Vagina (tissue), 2 donors: ENCODE measurements at places on chromosomes 16 and 17.

DNA sequence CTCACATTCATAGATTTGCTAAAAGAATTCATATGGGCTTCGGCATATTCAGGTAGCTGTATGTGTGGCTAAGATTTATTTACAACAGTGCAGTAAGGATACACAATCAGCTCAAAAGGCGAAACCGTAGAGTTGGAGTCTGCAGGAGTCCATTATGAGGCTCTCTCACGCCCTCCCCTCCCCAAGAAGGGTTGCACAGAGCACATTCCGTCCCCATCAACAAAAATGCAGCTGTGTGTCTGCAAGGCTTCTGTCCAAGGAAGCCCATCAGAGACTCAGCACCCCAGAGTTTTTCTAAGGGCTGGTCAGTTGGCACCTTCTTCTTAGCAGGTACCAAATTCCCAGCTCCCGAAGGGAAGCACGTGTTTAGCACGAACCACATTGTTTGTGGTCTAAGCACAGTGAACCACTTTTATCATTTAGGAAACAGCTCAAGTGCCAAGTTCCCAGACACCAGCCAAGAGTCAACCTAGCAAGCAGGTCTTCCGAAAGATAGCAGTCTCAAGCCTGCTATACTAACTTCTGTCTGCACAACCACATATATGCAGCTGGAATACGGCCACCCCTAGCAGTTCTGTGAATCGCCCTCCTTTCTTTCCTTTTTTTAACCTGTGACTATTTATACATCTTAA lies 28.5 kb upstream of the MEAK7 start:
- DNase-seq = no peak

GRCh38 chr16:46743232-46743719 lies 4.9 kb downstream of the MYLK3 start:
- no peak for DNase-seq

DNA sequence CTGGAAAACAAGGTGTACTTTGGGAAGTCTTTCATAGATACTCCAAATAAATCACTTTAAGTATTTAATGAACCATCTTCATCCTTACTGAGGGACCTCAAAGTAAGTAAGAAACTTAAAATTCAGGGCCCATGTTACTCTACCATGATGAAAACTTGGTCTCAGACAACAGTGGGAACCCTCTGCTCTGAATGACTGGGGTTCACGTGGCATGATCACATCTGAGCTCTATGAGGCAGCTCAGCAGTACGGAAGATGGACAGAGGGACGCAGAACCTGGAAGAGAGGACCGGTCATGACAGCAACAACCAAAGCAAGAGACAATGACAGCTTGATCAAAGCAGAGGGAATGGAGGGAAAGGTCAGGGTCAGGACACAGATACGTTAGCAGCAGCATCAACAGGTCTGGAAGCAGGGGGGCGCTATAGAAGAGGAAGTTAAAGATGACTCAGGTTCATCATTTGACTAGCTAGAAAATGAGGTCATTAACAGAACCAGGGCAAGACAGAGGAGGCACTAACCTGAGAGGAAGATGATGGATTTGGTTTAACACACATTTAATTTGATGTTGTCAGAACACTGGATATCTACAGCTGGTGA lies 9.5 kb downstream of the XPO6 start:
- DNase-seq = no peak

DNA sequence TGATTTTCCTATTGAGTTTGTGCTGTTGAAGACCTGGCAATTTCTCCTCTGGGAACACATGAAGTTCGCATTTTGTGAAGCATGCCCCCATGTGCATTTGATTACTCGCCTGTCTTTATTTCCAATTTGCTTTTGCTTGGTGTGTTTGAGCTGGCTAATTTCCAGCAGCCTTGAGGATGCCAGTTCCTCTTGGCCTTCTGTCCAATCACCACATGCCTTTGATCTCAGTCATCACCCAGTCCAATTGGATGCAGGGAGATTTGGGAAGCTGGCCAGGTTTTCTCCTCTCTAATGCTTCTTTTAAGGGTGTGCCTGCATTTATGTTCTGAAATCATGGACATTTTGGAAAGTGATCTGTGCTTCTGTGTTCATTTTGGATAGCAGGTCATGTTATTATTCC lies 3.8 kb upstream of the TMEM100 start:
- no peak for DNase-seq

DNA sequence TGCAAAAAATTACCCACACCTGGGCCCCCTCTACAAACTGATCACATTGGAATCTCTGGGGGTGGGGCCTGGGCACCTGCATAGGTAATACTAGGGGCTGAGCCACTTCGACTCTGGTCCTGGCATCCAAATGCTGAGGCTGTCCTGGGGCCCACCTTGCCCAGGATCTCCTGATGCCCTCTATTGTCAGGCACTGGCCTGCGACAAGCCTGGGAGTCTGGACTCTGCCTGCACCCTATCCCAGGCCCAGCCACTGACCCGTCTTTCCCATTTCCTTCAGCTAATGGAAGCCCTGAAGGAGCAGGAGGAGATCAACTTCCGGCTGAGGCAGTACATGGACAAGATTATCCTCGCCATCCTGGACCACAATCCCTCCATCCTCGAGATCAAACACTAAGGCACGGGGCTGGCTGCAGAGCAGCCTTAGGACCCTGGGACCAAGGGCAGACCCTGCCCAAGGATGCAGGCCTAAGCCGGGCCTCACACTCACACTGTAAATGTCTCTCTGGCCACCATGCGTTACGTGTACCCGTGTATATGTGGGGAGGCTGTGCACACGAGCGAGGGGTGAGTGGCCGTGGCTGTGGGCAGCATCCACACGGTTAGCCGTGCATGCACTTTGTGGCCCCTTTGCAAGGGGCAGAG lies 140.0 kb downstream of the RAB11FIP4 start:
- no peak for DNase-seq

GRCh38 chr17:72390675-72391508 lies 270.1 kb downstream of the SOX9 start:
- no peak for DNase-seq

DNA sequence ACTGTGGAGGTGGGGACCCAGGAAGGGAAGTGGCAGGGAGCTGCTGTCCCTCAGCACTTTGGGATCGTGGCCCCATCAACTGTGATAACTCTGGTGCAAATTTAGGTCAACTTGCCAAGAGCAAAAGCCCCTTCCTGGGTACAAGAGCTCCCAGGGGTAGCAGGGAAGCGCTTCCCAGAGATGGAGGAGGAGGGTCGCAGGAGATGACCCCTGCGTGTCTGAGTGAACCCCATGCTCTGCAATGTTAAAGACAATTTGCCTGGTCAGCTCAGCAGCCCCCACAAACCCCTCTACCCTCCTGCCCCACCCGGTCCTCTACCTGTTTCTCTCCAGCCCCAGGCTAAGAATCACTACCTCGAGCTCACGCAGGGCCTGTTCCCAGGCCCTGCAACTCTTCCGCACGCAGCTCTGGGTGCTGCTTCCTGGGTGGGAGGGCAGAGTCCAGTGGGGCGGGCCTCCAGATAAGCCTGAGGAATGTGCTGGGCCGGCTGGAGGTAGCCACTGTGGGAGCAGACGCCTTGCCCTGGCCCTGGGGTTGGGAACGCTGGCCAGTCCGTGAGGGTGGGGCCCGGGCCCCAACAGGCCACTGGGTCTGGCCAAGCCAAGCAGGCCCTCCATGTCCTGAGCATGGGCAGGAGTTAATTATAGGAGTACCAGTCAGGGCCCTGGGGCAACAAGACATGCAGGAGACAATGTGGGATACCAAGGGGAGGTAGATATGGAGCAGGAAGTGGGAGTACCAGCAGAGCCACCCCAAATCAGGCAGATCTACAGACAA lies 6.1 kb downstream of the DOK4 start:
- DNase-seq = no peak

DNA sequence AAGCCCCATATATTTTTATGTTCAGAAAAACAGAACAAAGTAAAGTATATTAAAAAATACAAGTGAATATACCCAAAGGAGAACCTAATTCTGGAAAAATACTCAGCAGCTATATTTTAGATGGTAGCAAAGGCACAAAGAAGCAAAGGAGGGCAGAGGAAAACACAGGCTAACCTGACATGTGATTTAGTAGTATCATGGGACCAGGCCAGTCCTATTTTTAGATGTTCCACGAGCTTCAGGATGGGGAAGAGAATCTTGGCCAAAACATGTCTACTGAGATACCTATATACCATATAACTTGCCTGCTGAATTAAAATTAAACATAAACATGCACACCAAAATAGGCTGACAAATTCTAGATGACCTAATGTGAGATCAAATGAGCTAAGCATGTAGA lies 32.9 kb downstream of the SMYD4 start:
- DNase-seq = no peak

- no peak for DNase-seq
Measured at GRCh38 chr17:34776456-34777443, 184.5 kb downstream of the CCT6B start.

DNA sequence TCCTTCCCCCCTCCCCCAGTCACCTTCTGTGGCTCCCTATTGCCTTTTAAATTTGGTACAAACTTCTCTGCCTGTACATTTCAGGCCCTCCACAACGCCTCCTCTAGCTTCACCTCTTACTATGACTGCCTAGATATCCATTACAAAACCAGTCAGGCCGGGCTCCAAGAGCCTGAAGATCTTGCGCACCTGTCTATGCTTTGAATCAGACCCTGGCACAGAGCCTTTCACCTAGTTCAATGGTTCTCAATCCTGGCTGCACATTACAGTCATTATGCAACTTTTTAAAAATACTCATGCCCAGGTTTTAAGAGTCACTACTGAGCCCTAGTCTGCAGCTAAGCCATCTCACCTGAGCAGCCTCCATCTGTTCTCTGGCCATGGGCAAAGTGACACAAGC lies 1.6 kb upstream of the GAS7 start:
- DNase-seq = no peak

GRCh38 chr16:71479420-71479819 lies 9.7 kb downstream of the ZNF19 start:
- DNase-seq = no peak

GRCh38 chr16:68844211-68844564 lies 857 bp downstream of the TANGO6 start:
- DNase-seq = no peak

DNA sequence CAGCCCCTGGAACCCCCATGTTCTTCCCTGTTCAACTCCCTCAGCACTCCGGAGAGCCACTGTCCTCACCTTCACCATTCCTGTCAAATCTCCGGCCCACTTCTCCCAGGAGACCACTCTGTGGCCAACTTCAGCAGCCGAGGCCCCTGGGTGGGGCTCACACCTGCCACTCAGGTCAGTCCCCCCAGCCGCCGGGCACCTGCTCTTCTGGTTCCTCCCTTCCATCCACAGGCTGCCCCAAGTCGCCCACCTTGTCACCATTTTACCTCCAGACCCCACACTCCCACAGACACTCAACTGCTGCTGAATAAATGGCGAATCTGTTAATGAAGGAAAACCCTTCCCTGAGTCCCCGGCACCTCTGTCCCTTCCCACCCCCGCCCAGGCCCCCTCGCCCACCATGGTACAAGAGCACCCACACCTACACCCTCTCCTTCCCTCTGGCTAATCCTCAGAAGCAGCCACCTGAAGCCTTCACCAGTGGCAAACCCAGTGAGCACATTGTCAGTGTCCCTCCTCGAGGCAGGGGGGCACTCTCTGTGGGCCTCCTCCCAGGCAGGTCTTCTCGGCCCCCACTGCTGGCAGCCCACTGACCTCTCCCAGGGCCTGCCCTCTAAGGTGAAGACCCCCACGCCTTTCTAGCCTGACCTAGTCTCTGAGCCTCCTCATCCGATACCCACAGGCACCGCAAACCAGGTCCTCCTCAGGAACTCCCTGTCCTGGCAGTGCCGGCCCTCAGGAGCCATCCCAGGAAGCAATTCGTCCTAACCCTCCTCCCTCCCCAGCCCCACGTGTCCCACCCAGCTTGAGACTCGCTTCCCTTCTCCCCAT lies 8.2 kb downstream of the CANT1 start:
- DNase-seq = no peak

GRCh38 chr16:8756755-8757154 lies 40.7 kb downstream of the TMEM186 start:
- no peak for DNase-seq

DNA sequence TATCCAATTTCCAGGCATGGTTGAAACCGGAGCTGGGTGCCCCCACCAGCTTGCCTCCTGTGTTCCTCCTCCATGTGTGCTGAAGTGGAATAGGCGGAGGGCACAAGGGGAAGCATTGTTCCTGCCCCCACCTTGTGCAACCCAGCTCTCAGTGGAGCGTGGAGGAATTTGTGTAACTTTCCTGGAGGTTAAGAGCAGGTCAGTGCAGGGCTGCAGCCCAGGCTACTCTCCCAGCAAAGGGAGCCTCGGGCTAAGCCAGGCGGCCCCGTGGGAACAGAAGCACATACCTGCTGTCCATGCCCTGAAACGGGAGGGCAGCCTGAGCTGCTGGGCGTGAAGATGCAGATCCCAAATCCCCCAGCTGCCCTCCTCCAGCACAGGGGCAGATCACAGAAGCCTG lies 158.8 kb upstream of the LHX1 start:
- no peak for DNase-seq

DNA sequence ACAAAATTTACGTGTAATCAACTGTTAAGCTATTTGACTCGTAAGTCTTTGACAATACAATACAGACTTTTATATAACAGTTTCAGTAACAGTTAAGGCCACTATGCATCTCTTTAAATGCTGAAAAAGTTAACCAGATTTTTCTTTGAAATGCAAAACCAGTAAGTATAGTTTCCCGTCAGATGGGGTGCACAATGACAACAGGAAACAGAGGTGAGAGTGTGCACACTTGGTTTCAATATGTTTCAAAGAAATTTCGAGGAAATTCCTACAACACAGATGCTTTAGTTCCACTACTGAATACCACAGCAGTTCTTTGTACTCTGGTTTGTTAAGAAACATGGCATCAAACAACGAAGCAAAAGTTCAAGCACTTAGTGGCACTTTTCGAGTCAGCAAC lies 48.4 kb downstream of the RNF157 start:
- no peak for DNase-seq

DNA sequence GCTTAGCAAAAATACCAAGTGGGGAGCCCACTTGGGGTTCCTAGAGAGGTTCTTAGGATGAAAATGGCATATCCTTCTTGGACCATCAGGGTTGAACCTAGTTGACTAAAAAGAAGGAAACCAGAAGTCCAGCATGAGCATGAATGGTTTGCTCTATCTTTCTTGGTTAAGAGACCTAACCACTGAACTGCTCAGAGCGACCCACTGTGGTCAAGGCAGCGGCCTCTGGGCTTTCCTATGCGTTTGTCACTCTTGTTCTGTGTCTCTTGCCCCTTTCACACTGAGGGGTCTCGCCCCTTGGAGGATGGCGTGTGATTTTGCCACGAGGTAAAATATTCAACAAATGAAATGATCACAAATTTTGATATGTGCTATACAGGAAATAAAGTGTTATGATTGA lies 526 bp upstream of the BORCS6 start:
- DNase-seq = no peak

- DNase-seq = no peak
Measured at GRCh38 chr17:8685381-8685780, 54.9 kb upstream of the MYH10 start.

- DNase-seq = no peak
Measured at GRCh38 chr16:28086186-28087139, 22.9 kb upstream of the GSG1L start.

- peak; percentile 37 for DNase-seq
Measured at GRCh38 chr16:35306915-35307314, 1847.5 kb downstream of the TP53TG3F start.
